GM12865 (cell line): ENCODE measurements at places on chromosomes 6 and 20.

DNA sequence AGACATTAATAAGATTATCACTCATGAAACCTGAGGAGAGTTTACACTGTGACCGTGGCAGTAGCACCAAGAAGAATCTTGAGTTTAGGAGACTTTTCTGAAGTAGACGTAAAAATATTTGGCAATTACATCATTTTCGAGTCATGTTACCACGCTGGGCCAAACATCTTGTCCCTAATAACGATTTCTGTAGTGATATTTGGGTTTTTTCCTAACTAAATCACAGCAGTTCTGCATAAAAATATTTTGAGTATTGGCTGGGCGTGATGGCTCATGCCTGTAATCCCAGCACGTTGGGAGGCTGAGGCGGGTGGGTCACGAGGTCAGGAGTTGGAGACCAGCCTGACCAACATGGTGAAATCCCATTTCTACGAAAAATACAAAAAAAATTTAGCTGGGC is 262.4 kb downstream of the PHF3 start:
- DNase-seq = no peak

- no peak for DNase-seq
These were observed 196.8 kb upstream of the HDDC2 start for GRCh38 chr6:125498606-125499005.

- no peak for DNase-seq
These were observed 514.5 kb downstream of the PREX1 start for GRCh38 chr20:48313324-48313723.

GRCh38 chr6:94401311-94401710 is 982.0 kb upstream of the EPHA7 start:
- DNase-seq = no peak

DNA sequence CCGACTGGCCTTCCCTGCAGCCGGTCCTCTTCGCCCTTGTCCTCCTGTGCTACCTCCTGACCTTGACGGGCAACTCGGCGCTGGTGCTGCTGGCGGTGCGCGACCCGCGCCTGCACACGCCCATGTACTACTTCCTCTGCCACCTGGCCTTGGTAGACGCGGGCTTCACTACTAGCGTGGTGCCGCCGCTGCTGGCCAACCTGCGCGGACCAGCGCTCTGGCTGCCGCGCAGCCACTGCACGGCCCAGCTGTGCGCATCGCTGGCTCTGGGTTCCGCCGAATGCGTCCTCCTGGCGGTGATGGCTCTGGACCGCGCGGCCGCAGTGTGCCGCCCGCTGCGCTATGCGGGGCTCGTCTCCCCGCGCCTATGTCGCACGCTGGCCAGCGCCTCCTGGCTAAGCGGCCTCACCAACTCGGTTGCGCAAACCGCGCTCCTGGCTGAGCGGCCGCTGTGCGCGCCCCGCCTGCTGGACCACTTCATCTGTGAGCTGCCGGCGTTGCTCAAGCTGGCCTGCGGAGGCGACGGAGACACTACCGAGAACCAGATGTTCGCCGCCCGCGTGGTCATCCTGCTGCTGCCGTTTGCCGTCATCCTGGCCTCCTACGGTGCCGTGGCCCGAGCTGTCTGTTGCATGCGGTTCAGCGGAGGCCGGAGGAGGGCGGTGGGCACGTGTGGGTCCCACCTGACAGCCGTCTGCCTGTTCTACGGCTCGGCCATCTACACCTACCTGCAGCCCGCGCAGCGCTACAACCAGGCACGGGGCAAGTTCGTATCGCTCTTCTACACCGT is 6.1 kb downstream of the UBD start:
- peak; percentile 39 for DNase-seq

DNA sequence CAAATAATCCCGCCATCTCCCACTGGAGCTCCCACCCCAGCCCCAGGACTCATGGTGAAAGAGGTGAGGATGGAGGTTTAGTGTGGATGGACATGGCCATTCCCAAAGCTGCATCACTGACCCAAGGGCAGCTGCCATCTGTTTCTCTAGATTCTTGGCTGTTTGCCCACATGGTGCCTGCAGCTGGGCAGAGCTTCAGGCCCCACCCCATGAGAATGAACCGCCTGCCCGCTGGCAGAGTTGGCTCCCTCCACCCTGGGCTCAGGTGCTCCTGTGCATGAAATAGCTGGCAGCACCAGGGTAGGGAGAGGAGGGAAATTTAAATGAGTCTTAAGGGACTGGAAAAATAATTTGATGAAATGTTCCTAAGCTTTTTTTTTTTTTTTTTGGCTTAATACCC is 17.4 kb downstream of the SCML4 start:
- DNase-seq = no peak

DNA sequence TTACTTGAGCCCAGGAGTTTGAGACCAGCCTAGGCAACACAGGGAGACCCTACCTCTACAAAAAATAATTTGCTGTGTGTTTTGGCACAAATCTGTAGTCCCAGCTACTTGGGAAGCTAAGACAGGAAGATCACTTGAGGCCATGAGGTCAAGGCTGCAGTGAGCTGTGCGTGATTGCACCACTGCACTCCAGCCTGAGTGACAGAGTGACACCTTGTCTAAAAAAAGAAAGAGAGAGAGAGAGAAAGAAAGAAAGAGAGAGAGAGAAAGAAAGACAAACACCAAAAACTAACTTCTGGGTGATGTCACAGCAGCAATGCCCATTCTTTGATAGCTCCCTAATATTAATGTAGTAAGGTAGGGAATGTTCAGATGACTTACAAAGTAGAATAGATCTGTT is 20.4 kb downstream of the USP49 start:
- no peak for DNase-seq
